ENCODE measurements at places on chromosomes 16 and 17.

- no peak for DNase-seq
Observed at GRCh38 chr17:57407287-57408070, 151.2 kb downstream of the MSI2 start.

- DNase-seq = no peak
Observed at GRCh38 chr16:25256695-25257469, 763 bp downstream of the ZKSCAN2 start.

GRCh38 chr17:60049936-60050335, 28.8 kb downstream of the HEATR6 start:
- no peak for DNase-seq

DNA sequence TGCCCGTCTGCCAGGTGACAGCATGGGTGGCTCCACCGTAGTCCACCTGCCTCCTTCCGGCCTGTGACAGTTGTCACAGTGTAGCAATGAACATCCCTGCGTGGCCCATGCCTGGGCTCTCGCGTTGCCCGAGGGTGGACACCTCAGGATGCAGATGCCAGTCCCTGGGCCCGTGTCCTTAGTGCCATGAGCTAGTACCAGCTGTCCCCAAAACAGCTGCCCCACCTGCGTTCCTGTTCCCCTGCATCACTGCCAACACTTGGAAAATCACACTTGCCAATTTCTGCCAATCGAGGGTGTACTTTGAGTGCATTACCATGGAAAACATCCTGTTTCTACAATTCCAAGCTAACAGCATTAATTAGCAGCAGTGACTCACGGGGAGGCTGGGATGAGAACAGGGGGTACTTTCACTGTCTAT, 9.0 kb upstream of the C16orf95 start:
- DNase-seq = no peak

- DNase-seq = no peak
Observed at GRCh38 chr17:52147872-52148271, 10.6 kb downstream of the CA10 start.

- no peak for DNase-seq
Observed at GRCh38 chr17:64658931-64659330, 3.2 kb downstream of the SMURF2 start.

- no peak for DNase-seq
Observed at GRCh38 chr17:8044819-8045810, 6.3 kb downstream of the ALOX15B start.

DNA sequence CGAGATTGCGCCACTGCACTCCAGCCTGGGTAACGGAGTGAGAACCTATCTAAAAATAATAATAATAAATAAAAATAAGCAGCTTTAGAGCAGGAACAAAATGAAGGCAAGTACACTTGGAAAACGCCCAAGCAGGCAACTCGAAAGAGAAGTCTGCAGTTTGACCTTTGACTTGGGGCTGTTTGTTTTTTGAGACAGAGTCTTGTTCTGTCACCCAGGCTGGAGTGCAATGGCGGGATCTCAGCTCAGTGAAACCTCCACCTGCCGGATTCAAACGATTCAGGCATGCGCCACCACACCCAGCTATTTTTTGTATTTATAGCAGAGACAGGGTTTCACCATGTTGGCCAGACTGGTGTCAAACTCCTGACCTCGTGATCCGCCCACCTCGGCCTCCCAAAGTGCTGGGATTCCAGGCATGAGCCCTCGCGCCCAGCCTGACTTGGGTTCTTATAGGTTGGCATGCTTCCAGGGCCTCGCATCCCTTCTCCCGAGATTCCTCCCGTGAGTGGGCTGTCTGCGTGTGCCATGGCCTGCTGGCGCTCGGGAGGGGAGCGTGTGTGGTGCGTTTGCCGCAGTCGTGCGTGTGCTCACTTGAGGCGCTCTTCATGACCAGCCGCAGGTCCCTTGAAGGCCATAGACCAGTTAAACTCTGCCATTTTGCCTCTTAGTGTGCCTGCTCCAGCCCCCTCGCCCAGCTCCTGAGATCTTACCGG, 18.4 kb upstream of the UBE2I start:
- DNase-seq = no peak

DNA sequence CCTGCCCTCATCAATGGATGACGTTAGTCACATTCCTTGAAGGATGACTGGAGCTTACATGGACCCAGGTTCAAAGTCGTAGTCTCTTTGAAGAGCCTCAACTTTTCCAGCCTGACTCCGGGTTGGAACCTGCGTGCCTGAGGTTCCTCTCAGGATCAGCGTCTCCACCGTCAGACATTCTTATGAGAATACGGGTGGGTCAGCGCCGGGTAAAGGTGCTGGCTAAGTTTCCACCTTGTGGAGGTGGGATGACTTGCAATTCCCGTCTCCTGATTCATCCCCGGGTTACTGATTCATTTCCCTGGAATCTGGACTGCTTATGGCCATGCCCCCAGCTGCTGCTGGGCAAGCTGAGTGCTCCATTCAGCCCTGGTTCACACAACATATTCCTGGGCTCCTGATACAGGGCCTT, 38.9 kb upstream of the CMIP start:
- DNase-seq = no peak

- peak; percentile 64 for DNase-seq
Observed at GRCh38 chr17:78383725-78384471, 5.4 kb downstream of the PGS1 start.

- no peak for DNase-seq
Observed at GRCh38 chr17:32015245-32016013, 8.2 kb downstream of the LRRC37B start.

GRCh38 chr17:68107373-68107772, 71.8 kb downstream of the KPNA2 start:
- DNase-seq = no peak

GRCh38 chr16:9610727-9611126, 519.3 kb downstream of the HAPSTR1 start:
- DNase-seq = no peak

DNA sequence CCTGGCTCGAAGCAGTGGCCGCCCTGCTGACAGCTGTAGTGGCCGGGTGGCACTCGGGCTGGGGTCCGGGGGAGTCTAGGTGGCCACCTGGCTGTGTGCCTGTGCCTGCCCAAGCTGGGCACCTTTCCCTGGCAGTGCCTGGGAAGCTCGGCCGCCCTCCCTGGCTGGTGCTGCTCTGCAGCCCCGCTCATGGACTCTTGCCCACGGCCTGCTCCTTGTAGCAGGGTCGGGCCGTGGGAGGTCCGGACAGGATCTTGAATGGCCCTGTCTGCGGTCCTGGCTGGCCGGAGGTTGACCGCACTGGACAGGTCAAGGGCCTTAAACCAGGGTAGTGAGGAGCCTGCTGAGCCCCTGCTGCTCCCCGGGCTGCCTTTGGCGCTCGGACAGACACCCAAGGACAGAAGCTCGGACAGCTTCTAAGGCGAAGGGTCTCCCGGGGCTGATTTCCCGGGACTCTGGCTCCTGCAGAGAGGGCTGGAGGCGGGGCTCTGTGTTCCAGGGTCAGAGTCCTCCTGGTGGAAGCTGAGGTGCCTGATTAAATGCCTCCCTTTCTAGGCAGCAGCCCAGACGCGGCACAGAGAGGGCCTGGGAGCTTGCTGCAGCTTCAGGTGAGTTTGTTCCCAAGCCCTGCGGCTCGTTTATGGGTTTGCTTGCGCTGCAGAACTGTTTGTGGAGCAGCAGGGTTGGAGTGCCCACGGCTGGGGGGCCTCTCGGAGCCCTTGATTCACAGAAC, 6.0 kb downstream of the CAPN15 start:
- no peak for DNase-seq

GRCh38 chr16:86570558-86571529, 4.2 kb downstream of the FOXC2 start:
- no peak for DNase-seq

GRCh38 chr16:84161801-84162200, 16.7 kb downstream of the DNAAF1 start:
- DNase-seq = no peak

- no peak for DNase-seq
Observed at GRCh38 chr17:59764292-59764741, 56.9 kb downstream of the VMP1 start.

DNA sequence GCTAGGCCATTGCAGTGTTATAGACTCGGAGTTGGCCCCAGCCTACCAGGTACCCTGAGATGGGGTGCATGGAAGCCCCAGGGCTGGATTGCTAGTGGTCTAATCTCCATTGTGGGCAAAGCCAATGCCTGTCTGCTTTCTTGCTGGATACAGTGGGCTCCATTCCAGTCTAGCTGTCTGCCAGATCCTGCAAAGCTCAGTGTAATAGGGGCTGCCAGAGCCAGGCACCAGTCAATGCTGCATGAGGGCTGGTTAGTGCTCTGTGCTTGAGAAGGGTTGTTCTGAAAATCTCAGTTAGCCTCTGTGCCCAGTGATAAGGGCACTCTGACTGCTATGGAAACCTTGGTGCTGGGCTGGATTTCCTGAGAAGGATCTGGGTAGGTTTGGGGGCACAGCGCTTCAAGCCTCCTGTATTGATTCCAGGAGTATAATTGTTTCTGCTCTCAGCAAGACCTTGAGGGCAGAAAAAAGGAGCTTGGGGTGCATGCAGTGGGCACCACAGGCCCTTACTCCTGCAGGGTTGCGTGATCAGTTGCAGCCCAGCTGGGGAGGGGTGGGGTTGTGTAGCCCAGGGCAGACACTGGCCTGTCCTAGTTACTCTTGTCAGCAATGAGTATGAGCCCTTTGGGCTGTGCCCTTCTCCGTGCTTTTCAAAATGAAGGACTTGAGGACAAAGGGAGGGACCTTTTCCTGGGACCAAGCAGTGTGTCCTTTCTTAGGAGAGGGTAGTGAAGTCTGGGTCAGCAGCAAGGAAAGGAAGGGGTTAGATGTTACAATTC, 19.0 kb downstream of the SMPD3 start:
- DNase-seq = no peak

GRCh38 chr16:47424846-47425245, 36.0 kb downstream of the ITFG1 start:
- DNase-seq = no peak

DNA sequence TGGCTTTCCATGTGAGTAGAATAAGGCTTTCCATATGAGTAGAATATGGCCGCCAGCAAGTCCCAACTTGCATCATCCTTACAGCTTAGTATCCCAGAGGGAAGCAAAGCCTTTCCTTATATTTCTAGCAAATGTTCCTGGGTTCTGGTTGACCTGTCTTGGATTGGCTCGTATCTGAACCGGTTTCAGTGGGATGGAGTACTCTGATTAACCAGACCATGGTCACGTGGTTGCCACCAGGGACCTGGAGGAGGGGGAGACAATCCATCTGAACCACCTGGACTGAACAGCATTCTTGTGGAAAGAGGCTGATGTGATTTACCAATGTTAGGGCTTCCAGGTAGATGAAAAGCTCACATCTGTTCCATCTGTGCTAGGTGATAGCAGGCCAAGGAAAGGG, 89.0 kb downstream of the SHISA6 start:
- DNase-seq = no peak

DNA sequence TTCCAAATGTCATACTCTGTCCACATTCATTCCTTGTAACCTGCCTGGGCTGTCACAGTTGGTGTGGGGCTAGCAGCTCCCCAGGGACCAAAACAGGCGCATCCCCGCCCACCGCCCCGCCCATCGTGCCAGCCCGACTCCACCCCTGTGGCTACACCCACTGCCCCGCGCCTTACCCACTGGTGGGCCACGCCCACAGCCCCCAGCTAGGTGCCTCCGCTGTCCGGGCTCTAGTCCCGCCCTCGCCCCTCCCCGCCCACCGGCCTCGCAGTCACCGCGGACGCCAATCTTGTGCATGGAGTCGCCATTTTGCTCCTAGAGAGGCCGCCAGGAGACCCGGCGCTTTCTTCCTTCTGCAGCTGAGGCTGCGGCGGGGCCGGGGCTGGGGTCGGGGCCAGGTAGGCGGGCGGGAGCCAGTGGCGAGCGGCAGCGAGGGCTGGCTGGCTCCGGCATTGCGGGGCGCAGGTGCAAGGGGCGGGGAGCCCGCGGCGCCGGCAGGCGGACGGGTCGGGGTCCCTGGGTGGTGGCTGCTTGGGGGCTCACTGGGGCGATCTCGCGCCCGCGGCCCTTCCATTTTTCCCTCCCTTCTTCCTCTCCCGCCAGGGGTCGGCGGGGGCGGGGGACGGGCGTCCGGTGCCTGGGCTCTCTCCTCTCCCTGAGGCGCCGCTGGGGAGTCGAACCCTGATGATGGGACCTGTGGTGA, at the start of gene PRPSAP2:
PRPSAP2 (plus strand) TSS at position 268 of the 703 bp plus-strand sequence. CDS start 7,703 bp downstream, outside the sequence.
- peak; percentile 93 for DNase-seq

GRCh38 chr17:55264645-55265298, at the start of gene HLF:
Gene HLF (plus strand): TSS chr17:55264960. CDS start chr17:55265485, 525 bp downstream.
- DNase-seq = peak; percentile 74

GRCh38 chr17:15398291-15398690, 56.9 kb upstream of the TEKT3 start:
- no peak for DNase-seq

DNA sequence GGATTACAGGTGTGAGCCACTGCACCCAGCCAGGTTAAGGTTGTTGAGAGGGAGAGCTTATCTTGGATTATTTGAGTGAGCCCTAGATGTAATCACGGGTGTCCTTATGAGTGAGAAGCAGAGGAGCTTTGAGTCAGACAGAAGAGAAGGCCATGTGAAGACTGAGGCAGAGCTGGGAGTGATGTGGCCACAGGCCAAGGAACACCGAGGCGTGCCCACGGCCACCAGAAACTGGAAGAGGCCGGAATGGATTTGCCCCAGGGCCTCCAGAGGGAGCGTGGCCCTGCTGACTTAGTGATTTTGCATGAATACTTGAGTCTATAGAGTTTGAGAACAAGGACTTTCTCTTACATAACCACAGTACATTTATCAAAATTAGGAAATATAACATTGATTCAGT, 137.7 kb downstream of the RPTOR start:
- no peak for DNase-seq

- peak; percentile 17 for DNase-seq
Observed at GRCh38 chr16:70331588-70332358, 14.9 kb upstream of the DDX19A start.

- peak; percentile 68 for DNase-seq
Observed at GRCh38 chr16:15949210-15950160, at the start of gene ABCC1. Gene ABCC1 (plus strand): TSS chr16:15949616. CDS start chr16:15949752, 136 bp downstream.

DNA sequence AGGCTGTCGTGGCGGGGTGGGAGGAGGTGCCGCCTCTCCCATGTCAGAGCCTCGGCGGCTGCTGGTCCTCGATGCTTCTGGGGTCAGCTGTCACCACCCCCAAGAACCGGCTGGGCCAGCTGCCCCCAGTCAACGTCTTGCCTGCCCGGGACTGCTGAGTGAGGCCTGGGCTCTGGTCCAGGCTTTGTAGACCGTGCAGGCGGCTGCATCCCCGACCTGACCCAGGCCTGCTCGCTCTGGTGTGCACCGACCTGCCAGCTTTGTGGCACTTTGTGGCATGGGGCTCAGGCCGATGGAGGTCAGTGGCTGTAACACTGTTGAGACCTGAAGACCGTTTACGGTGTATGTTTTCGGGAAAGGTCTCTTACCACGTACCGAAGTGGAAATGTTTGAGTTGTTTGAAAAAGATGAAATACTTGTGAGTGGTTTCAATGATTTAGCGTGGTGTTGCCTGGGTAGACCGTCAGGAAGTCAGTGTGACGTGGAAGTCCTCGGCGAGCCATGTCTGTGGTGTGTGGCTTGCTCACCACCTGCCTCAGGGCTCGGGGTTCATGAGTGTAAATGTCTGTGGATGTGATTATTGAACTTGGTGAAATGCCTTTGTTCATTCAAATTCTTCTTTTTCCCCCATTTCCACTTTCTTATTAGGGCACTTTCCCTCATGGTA, 53.2 kb upstream of the ZNF750 start:
- DNase-seq = peak; percentile 40

GRCh38 chr17:68734931-68735330, 133.8 kb upstream of the FAM20A start:
- no peak for DNase-seq

All from activated naive CD4-positive, alpha-beta T cell treated with anti-CD3 and anti-CD28 coated beads, Interleukin-2, amount 50 U/mL, for 16 hours (primary cell).